ENCODE measurements at places on chromosomes 2 and 18. TPM values are rescaled to one million over a fixed set of nuclear protein-coding genes. Genes with fewer than 3 reads are reported as not detected.

GRCh38 chr2:230244211-230244610 is 18.7 kb downstream of the SP140 start:
- H3K27me3 ChIP-seq, result no peaks in the 10 kb centered on the region
- no peak overlapping the region for H3K4me3 ChIP-seq
- H3K4me1 ChIP-seq, result no peaks in the 10 kb centered on the region

- no peak for DNase-seq
- H3K27ac ChIP-seq, result peak overlapping the region; percentile 43
- H3K27me3 ChIP-seq, result no peaks in the 10 kb centered on the region
- no peaks in the 10 kb centered on the region for H3K4me1 ChIP-seq
- H3K36me3 ChIP-seq, result no peaks in the 10 kb centered on the region
These were observed 939 bp downstream of the DOCK10 start for GRCh38 chr2:225041207-225041850.

CRYGD gene
- total RNA-seq, result not detected

- DNase-seq, result no peak
- H3K36me3 ChIP-seq, result no peaks in the 10 kb centered on the region
- no peak overlapping the region for H3K4me3 ChIP-seq
- no peaks in the 10 kb centered on the region for H3K27me3 ChIP-seq
These were observed 49.3 kb downstream of the LYPD6B start for GRCh38 chr2:149087751-149088150.

- no peaks in the 10 kb centered on the region for H3K27me3 ChIP-seq
- no peak overlapping the region for H3K27ac ChIP-seq
- no peak overlapping the region for H3K4me3 ChIP-seq
- H3K36me3 ChIP-seq, result no peaks in the 10 kb centered on the region
These were observed 182.4 kb downstream of the NEDD4L start for GRCh38 chr18:58226429-58226828.

GRCh38 chr2:27258051-27258450 is 4.8 kb downstream of the SLC30A3 start:
- peaks cover 12% of the 10 kb centered on the region for H3K4me1 ChIP-seq
- peaks cover 10% of the 10 kb centered on the region for H3K27me3 ChIP-seq
- H3K4me3 ChIP-seq, result no peak overlapping the region
- H3K27ac ChIP-seq, result no peak overlapping the region
- no peak for DNase-seq
- no peaks in the 10 kb centered on the region for H3K36me3 ChIP-seq

DNA sequence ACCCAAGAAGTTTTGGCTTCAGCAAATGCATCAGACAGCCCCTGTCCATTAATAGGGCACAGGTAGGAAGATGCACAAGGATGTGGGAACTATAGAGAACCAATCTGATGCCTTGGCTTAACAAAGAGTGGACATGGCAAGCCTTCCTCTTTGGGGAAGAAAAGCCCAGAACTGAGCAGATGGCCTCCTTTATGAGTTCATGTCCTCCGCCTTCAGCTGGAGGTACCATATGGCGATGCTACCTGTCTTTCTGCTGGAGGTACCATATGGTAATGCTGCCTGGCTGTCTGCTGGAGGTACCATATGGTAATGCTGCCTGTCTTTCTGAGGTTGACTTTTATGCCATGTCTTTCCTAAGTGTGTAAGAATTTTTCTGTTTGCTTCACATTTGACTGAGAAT is 6.0 kb downstream of the RETREG2 start:
- peak; percentile 18 for DNase-seq
- no peak overlapping the region for H3K27ac ChIP-seq
- no peaks in the 10 kb centered on the region for H3K27me3 ChIP-seq
- H3K4me3 ChIP-seq, result no peak overlapping the region

GRCh38 chr2:4976407-4976806 is 715.8 kb upstream of the SOX11 start:
- no peaks in the 10 kb centered on the region for H3K27me3 ChIP-seq
- H3K36me3 ChIP-seq, result no peaks in the 10 kb centered on the region
- no peak for DNase-seq
- no peaks in the 10 kb centered on the region for H3K4me1 ChIP-seq
- no peak overlapping the region for H3K4me3 ChIP-seq

GRCh38 chr2:10887476-10887875 is 24.3 kb upstream of the KCNF1 start:
- H3K4me3 ChIP-seq, result no peak overlapping the region
- no peaks in the 10 kb centered on the region for H3K27me3 ChIP-seq
- H3K36me3 ChIP-seq, result no peaks in the 10 kb centered on the region
- H3K4me1 ChIP-seq, result no peaks in the 10 kb centered on the region
- H3K27ac ChIP-seq, result no peak overlapping the region
- no peak for DNase-seq

GRCh38 chr2:125535089-125535488 is 1120.9 kb upstream of the GYPC start:
- no peaks in the 10 kb centered on the region for H3K36me3 ChIP-seq
- H3K4me1 ChIP-seq, result no peaks in the 10 kb centered on the region
- H3K4me3 ChIP-seq, result no peak overlapping the region
- DNase-seq, result no peak

- no peaks in the 10 kb centered on the region for H3K27me3 ChIP-seq
- H3K4me3 ChIP-seq, result no peak overlapping the region
- H3K36me3 ChIP-seq, result no peaks in the 10 kb centered on the region
- DNase-seq, result no peak
- H3K4me1 ChIP-seq, result peaks cover 3% of the 10 kb centered on the region
These were observed 284.2 kb downstream of the THSD7B start for GRCh38 chr2:137049518-137049917.

ELOA2 gene
- not detected for total RNA-seq

CHRNG gene
- not detected for total RNA-seq

GRCh38 chr2:65675350-65675749 is 243.0 kb upstream of the SPRED2 start:
- no peaks in the 10 kb centered on the region for H3K4me1 ChIP-seq
- H3K4me3 ChIP-seq, result no peak overlapping the region

ACKR3 gene
- total RNA-seq, result 75.6 TPM

GRCh38 chr2:80410346-80410745 is 105.8 kb upstream of the LRRTM1 start:
- DNase-seq, result no peak
- no peaks in the 10 kb centered on the region for H3K27me3 ChIP-seq

- peaks cover 55% of the 10 kb centered on the region for H3K36me3 ChIP-seq
- no peak for DNase-seq
- H3K4me1 ChIP-seq, result no peaks in the 10 kb centered on the region
- H3K27ac ChIP-seq, result no peak overlapping the region
- no peak overlapping the region for H3K4me3 ChIP-seq
These were observed 67.7 kb downstream of the EPAS1 start for GRCh38 chr2:46364797-46365457.

DNA sequence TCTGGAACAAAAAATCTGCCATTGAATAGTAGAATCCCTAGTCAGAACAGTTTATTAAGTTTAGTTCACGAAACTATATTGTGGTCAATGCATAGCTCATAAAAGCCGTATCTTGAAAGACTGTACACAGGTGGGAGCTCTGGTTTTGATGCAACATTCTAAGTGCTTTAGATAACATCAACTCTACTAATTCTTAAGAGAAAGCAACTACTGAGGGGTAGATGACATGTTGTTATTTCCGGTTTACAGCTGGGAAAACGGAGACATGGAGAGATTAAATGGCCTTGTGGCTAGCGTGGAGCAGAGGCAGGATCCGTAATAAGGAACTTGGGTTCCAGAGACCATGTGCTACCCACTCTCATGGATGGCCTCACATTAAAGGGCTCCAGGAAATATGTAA is 4.2 kb upstream of the ITGA6 start:
- H3K4me3 ChIP-seq, result no peak overlapping the region
- H3K27ac ChIP-seq, result no peak overlapping the region
- no peak for DNase-seq
- H3K4me1 ChIP-seq, result peaks cover 3% of the 10 kb centered on the region

DNA sequence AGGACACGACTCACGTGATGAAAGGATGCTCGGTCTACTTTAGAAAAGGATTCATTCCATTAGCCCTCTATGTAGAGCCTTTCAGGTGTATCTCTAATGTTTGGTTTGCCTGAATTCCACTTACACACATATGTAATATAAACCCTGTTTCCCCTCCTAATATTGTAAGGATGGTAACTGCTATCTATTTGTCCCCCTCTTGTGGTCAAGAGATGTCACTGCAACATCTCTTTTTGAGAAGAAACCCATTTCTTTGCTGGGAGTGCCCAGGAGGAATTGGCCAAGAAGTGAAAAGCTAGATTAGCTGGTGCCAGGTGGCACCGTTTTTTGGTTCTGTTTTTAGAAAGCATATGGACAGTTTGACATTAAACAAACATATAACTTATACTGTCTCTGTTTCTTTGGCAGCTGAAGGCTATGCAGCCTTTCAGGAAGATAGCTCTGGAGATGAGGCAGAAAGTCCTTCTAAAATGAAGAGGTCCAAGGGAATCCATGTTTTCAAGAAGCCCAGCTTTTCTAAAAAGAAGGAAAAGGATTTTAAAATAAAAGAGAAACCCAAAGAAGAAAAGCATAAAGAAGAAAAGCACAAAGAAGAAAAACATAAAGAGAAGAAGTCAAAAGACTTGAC is 41.2 kb downstream of the RALBP1 start:
- H3K4me3 ChIP-seq, result no peak overlapping the region
- H3K36me3 ChIP-seq, result no peaks in the 10 kb centered on the region
- H3K27ac ChIP-seq, result peak overlapping the region; percentile 17
- no peaks in the 10 kb centered on the region for H3K4me1 ChIP-seq

DNA sequence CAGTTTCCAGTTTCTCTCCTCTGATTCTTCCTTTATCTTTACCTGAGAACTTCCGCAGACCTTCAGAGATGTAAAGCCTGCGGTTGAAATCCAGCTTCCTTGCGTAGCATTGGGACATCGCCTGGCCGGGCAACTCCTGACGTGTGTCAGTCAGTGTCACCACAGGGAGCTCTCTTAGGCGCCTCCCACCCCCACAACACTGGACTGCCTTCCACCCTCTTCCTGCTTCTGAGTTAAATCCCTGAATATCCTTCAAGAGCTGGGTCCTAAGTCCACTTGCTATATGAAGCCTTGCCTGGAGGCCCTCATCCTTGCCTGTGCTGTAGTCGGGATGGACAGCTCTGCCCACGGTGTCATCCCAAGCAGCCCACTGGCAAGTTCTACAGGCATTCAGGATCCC is 179.4 kb downstream of the SEPTIN10 start:
- no peaks in the 10 kb centered on the region for H3K27me3 ChIP-seq
- DNase-seq, result no peak
- peaks cover 11% of the 10 kb centered on the region for H3K36me3 ChIP-seq
- H3K4me3 ChIP-seq, result no peak overlapping the region
- H3K4me1 ChIP-seq, result peaks cover 35% of the 10 kb centered on the region

ANKRD30B gene
- not detected for total RNA-seq

DNA sequence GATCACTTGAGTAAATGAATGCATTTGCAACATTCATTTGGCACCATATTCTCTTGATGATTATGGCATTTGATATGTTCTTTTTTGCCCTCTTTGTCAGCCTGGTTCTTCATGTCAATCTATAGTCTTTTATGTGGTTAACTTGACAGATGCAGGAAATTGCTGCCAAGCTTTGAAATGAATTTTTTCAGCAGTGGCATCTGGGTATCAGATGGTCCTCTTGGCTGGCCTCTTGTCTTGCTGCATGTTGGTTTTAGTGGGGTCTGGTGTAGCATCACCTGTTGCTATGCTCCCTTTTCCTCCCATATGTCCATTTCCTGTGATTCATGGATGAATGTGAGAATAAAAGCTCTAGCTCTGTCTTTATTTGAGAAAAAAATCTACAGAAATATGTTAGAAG is 119.9 kb downstream of the DPP4 start:
- H3K4me3 ChIP-seq, result no peak overlapping the region
- H3K4me1 ChIP-seq, result no peaks in the 10 kb centered on the region
- no peak overlapping the region for H3K27ac ChIP-seq
- no peaks in the 10 kb centered on the region for H3K27me3 ChIP-seq
- DNase-seq, result no peak

- no peaks in the 10 kb centered on the region for H3K27me3 ChIP-seq
- no peaks in the 10 kb centered on the region for H3K36me3 ChIP-seq
- peak overlapping the region; percentile 99 for H3K27ac ChIP-seq
- no peaks in the 10 kb centered on the region for H3K4me1 ChIP-seq
These were observed 141.9 kb upstream of the CTAGE1 start for GRCh38 chr18:22559414-22560274.

Data from ascending aorta (tissue), 2 donors.